ENCODE measurements at places on chromosomes 16 and 17. TPM values are rescaled to one million over a fixed set of nuclear protein-coding genes. Genes with fewer than 3 reads are reported as not detected.

DNA sequence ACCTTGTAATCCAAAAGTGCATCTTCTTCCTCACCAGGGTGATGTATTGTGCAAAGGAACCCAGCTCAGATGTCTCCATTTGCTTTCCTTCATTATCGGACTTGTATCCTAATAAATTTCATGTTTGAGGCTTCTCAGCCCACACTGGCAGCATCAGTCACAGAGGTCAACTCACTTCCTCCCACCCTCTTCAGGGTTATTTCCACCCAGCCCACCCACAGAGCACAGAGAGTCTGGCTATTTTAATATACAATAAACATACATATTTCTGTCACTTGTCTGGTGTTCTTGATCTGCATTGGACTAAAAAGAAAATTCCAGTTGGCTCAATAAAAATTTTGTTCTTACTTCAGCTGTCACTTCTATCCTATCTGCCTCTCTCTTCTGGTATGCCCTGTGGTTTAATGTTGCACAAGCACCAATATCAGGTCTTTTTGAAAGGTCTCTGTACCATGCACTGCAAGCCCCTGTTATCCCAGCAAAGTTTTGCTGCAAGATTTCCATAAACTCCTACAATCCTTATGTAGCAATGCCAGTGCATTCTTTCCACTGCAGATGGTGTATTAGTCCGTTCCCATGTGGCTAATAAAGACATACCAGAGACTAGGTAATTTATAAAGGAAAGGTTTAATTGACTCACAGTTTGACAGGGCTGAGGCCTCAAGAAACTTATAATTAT lies 201.8 kb downstream of the CDH11 start:
- H3K4me1 ChIP-seq = no peaks in the 10 kb centered on the region
- no peaks in the 10 kb centered on the region for H3K36me3 ChIP-seq
- no peak overlapping the region for H3K4me3 ChIP-seq
- H3K27me3 ChIP-seq = no peaks in the 10 kb centered on the region
- DNase-seq = no peak

GRCh38 chr16:73997971-73998370 lies 298.6 kb upstream of the PSMD7 start:
- no peaks in the 10 kb centered on the region for H3K36me3 ChIP-seq
- H3K4me1 ChIP-seq = no peaks in the 10 kb centered on the region
- no peak for DNase-seq
- no peak overlapping the region for H3K4me3 ChIP-seq

DNA sequence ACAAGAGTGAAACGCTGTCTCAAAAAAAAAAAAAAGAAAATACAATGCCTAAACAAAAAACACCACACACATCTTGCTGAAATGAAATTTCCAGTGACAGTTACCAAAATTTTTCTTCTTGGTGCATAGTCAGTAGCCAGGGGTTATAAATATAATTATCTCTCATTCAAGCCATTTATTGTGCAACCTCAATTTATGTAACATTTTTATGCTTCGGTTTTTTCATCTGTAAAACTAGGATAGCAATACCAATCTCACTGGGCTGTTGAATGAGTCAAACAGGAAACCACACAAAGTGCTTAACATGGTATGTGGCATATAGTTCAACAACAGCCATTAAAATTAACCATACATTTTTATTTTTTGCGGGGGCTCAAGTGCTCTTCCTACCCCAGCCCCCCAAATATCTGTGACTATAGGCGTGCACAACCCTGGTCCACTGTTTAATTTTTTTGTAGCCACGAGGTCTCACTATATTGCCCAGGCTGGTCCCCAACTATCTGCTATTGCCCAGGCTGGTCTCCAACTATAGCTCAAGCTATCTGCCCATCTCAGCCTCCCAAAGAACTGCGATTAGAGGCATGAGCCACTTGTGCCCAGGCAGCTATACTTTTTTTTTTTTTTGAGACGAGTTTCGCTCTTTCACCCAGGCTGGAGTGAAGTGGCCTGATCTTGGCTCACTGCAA lies 2.6 kb downstream of the COG4 start:
- H3K4me1 ChIP-seq = peaks cover 16% of the 10 kb centered on the region
- H3K4me3 ChIP-seq = no peak overlapping the region
- peaks cover 15% of the 10 kb centered on the region for H3K36me3 ChIP-seq
- H3K27me3 ChIP-seq = no peaks in the 10 kb centered on the region
- peak overlapping the region; percentile 19 for H3K27ac ChIP-seq

DNA sequence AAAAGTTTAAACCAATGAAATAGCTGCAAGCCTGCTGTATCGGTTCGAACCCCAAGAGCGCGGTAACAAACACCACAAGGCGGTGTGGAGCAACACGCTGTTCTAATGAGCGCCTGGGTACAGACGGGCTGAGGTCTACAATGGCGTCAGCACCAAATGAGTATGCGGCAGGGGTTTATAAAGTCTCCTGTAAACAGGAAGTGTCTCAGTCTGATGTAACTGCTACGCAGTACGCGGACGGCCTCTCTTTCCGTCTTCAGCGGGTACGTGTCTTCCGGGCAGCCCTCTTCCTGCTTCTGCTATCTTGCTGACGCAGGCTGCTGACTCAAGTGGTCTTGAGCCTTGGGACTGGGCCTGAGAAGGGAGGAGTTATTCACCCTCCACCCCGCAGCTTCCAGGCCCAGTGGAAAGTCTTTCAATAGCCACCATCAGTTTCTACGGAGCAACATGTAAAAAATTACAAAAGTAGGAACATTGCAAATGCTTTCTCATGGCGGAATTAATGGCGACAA lies 40.5 kb upstream of the KCNJ2 start:
- no peaks in the 10 kb centered on the region for H3K27me3 ChIP-seq
- H3K4me3 ChIP-seq = no peak overlapping the region
- H3K36me3 ChIP-seq = no peaks in the 10 kb centered on the region
- no peak for DNase-seq
- H3K27ac ChIP-seq = no peak overlapping the region
- no peaks in the 10 kb centered on the region for H3K4me1 ChIP-seq

- no peaks in the 10 kb centered on the region for H3K27me3 ChIP-seq
- H3K27ac ChIP-seq = no peak overlapping the region
- no peak overlapping the region for H3K4me3 ChIP-seq
Observed at GRCh38 chr17:44581868-44582267, 24.6 kb downstream of the FZD2 start.

GRCh38 chr17:41352597-41353366 lies 2.2 kb upstream of the KRT33A start:
- no peaks in the 10 kb centered on the region for H3K27me3 ChIP-seq
- H3K4me3 ChIP-seq = no peak overlapping the region
- no peaks in the 10 kb centered on the region for H3K36me3 ChIP-seq
- no peak overlapping the region for H3K27ac ChIP-seq
- no peaks in the 10 kb centered on the region for H3K4me1 ChIP-seq

DNA sequence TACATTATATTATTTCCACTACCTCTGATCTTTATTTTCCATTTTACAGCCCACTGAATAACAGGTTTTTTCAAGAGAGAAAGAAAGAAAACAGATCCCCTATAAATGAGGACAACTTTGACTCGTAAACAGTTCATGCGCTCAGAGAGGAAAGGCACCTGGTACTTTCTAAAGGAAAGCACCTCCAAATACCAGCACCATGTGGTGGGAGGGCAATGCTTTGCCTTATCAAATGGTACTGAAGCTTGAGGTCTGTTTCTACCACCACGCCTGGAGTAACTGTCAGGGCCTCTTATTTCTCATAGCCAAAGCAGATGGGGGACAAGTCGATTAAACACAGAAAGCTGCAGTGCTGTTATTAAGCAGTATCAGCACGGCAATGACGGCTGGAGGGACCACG lies 510.3 kb upstream of the ZFHX3 start:
- no peak overlapping the region for H3K27ac ChIP-seq
- no peak overlapping the region for H3K4me3 ChIP-seq
- no peaks in the 10 kb centered on the region for H3K27me3 ChIP-seq
- H3K4me1 ChIP-seq = no peaks in the 10 kb centered on the region
- no peak for DNase-seq
- H3K36me3 ChIP-seq = no peaks in the 10 kb centered on the region

DNA sequence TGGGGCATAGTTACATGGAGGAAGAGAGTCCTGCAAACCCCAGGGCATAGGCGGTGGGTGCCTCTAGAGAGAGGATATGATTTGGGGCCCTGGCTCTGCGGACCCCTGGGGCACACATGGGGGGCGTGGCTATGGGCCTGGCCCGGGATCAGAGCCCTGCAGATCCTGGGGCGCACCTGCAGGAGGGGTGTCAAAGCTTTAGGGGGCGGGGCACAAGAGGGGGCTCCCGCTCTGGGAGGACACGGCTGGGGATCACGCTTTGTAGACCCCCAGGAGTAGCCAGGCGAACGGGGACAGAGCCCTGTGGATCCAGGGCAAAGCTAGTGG lies 497 bp downstream of the BCL7C start:
- H3K4me3 ChIP-seq = peak overlapping the region; percentile 86
- no peaks in the 10 kb centered on the region for H3K27me3 ChIP-seq
- DNase-seq = no peak
- H3K27ac ChIP-seq = peak overlapping the region; percentile 96

DNA sequence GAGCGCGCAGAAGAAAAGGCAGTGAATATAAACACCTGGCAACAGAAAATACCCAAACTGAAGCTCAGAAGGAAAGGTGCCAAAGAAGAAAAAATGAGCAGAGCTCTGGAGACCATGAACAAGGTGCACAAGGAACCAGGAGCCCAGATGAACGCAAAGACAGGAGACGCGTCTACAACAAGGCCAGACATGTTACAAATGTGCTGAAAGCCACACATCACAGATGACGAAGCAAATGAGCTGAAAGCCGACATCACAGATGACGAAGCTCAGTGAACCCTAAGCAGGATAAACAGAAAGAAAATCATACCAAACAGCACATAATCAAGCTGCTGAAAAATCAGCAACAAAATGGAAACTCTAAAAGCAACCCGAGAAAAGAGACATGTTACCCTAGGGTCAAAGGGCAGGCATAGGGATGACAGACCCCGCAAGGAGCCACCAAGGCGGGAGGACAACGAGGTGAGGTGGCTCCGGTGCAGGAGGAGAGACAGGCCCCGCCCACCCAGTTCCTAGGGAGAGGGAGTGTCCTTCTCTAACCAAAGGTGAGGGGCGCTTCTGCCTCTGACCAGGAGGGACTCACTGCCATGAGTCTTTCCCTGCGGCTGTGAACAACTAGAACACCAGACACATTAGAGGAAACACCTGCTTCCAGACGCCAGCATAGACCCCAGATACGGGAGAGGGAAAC lies 39.1 kb downstream of the CCDC57 start:
- H3K4me3 ChIP-seq = no peak overlapping the region
- no peaks in the 10 kb centered on the region for H3K4me1 ChIP-seq
- no peaks in the 10 kb centered on the region for H3K36me3 ChIP-seq
- no peaks in the 10 kb centered on the region for H3K27me3 ChIP-seq
- H3K27ac ChIP-seq = no peak overlapping the region
- no peak for DNase-seq

DNA sequence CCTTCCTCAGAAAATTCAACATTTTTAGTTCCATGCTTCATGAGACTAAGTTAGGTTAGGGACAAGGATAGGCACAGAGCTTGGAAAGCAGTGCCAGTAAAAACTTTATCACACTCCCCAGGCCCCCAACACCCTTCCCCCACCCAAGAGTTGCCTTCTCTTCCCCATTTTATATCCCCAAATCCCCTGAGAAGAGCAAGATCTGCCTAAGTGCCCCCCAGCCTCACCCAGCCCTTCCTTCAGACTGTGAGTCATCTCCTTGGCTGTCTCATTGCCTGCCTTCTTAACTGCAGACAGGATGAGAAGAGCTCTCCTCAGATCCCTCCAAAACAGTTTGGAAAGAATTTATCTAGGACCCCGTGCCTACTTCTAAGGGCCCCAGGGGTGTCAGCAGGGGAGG lies 55.8 kb downstream of the NEUROD2 start:
- no peak overlapping the region for H3K4me3 ChIP-seq
- no peak overlapping the region for H3K27ac ChIP-seq
- peaks cover 24% of the 10 kb centered on the region for H3K4me1 ChIP-seq
- peak; percentile 67 for DNase-seq
- H3K36me3 ChIP-seq = no peaks in the 10 kb centered on the region

DNA sequence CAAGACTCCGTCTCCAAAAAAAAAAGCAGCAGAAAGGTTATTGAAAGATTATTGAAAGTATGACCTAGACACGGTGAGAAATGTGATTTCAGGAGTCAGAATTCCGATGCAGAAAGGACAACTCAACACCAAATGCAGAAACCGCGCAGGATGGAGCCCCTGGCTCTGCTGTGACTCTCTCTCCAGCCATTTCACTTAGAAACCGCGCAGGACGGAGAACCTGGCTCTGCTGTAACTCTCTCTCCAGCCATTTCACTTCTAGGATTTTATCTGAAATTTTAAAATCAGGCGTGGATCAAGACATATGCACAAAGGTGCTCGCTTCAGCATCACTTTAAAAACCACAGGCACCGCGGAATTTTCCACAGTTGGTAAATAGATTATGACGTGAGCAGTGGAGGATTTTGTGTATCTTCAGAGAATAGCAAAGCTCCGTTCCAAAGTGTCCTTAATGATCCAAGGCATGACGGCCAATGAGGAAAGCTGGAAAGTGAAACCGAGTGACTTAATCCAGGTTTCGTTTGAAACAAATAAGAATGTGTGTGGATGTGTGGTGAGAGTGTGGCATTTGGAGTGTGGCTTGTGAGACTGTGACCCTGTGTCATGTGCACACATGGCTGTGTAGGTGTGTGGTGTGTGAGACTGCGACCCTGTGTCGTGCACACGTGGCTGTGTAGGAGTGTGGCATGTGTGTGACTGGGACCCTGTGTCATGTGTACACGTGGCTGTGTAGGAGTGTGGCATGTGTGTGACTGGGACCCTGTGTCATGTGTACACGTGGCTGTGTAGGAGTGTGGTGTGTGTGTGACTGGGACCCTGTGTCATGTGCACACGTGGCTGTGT lies 9.5 kb downstream of the UTS2R start:
- H3K27ac ChIP-seq = no peak overlapping the region
- peak overlapping the region; percentile 54 for H3K4me3 ChIP-seq
- H3K4me1 ChIP-seq = no peaks in the 10 kb centered on the region
- H3K36me3 ChIP-seq = no peaks in the 10 kb centered on the region

- H3K4me1 ChIP-seq = peaks cover 24% of the 10 kb centered on the region
- no peaks in the 10 kb centered on the region for H3K36me3 ChIP-seq
- H3K4me3 ChIP-seq = peak within 1 kb of the TSS; percentile 96
- no peaks in the 10 kb centered on the region for H3K27me3 ChIP-seq
- DNase-seq = peak; percentile 91
- peak within 1 kb of the TSS; percentile 91 for H3K27ac ChIP-seq
Observed at GRCh38 chr16:27313422-27314160, at the start of gene IL4R. Gene IL4R, plus strand, starts transcription at chr16:27313974. Its CDS starts 26,230 bp downstream, at chr16:27340204.

Gene KRTAP4-1
- not detected for total RNA-seq

Gene OTOA
- not detected for total RNA-seq

Gene ALOX15B
- total RNA-seq = not detected

Gene PRSS8
- total RNA-seq = not detected

Gene PRAC2
- total RNA-seq = not detected

Gene MYH1
- 0.11 TPM for total RNA-seq
